ENCODE measurements at places on chromosomes 4 and X.
A peak's percentile ranks its signal among the peaks of the same experiment; 100 is the strongest.

DNA sequence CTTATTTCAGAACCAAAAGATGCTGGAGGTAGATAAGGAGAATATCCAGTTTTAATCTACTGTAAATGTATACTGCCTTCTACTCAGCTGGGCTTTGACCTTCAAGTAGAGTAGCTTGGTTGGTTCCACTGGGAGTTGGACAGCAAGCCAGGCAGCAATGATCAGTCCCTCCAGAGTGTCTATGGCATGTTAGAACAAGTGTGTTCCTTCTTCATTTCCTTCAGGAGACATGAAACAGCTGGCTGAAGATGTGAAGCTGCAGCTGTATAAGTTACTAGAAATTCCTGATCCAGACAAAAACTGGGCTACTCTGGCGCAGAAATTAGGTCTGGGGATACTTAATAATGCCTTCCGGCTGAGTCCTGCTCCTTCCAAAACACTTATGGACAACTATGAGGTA is 111.1 kb downstream of the NFKB1 start:
- DNase-seq = no peak

DNA sequence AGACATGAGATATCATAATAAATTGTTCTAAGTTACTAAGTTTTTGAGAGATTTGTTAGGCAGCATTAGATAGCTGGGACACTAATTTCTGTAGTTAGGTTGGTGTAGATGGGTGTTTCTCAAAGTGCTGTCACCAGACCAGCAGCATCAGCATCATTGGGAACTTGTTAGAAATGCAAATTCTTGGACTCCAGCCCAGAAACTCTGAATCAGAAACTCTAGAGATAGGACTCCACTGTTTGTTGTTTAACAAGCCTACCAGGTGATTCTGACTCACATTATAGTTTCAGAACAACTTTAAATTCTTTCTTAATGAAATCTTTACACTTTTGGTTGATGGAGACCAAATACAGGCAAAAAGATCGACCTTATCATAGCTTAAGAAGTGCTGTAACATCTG is 173.7 kb downstream of the PABPC4L start:
- DNase-seq = no peak

- no peak for DNase-seq
Measured at GRCh38 chrX:19627081-19627480, 111.8 kb upstream of the MAP3K15 start.

- DNase-seq = peak; percentile 5
Measured at GRCh38 chr4:48268956-48269860, at the start of gene TEC. Gene TEC (minus strand): TSS chr4:48269838. CDS start chr4:48228614, 41,224 bp downstream.

- no peak for DNase-seq
Measured at GRCh38 chr4:24816797-24817196, 21.4 kb downstream of the SOD3 start.

GRCh38 chr4:141302924-141303323 is 82.2 kb downstream of the ZNF330 start:
- no peak for DNase-seq

DNA sequence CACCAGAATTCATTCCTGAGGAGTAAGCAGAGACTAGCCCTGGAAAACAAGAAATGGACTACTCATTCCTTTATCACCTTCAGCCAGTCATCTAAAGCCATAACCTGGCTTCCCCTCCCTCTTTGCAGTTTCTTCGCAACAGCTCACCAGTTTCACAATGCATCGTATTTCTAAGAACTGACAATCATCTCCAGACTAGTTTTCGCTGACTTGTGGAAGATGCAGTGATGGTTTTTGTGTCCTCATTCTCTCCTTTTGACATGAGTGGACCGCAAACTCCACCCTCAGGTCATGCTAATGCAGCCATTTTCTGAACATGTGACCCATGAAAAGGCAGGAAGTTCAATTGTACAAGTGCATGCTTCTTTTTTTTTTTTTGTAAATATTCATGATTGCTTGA is 1203.5 kb downstream of the PCDH7 start:
- no peak for DNase-seq

- DNase-seq = no peak
Measured at GRCh38 chr4:110154582-110154981, 43.8 kb downstream of the ELOVL6 start.

DNA sequence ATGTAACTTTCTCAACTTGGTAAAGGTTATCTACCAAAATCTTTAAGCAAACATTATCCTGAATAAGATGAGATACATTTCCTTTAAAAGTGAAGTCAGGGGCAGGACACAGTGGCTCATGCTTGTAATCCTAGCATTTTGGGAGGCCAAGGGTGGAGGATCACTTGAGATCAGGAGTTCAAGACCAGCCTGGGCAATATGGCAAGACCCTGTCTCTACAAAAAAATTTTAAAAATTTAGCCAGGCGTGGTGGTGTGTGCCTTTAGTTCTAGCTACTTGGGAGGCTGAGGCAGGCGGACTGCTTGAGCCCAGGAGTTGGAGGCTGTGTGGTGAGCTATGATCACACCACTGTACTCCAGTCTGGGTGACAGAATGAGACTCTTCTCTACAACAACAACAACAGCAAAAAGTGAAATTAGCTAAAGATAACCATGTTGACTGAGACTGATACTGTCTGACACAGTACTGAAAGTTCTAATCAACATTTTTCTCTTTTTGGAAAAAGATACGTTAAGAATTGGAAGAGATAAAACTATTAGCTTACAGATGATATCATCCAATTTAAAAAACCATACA is 4.9 kb downstream of the DCAF16 start:
- no peak for DNase-seq

DNA sequence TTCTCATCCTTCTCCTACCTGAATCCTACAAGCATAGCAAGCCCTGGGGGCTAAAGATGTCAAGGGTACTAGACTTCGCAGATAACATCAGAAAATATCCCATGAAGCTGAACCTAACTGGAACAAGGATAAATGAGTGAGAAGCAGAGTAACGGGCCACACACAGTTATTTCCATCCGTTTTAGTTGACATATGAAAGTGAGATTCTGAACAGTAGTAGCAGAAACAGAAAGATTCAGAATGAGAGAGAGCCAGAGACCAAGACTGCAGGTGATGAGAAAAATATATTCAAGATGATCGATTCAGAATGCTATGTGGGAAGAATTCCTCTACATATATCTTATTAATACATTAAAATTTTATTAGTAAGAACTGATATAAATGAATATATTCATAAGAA is 165.1 kb downstream of the TSPAN5 start:
- DNase-seq = no peak

DNA sequence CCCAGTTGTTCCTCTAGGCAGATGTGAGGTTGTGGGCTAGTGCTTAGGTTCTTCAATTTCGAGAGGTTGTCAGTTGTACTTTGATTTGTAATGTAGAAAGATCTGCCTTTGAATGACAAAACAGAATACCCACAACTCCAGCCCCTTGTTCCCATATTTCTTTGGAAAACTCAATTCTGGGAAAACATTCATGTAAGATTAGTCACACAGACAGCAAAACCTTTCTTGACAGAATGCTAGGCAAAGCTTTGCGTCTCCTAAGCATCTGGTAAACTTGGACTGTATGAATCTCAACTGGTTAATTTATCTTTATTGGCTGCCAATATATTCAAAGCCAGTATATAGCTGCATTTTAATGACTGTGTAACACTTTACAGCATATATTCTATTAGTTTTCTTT is 34.9 kb downstream of the NOCT start:
- DNase-seq = no peak

- no peak for DNase-seq
Measured at GRCh38 chrX:42946544-42947194, 168.7 kb upstream of the PPP1R2C start.

DNA sequence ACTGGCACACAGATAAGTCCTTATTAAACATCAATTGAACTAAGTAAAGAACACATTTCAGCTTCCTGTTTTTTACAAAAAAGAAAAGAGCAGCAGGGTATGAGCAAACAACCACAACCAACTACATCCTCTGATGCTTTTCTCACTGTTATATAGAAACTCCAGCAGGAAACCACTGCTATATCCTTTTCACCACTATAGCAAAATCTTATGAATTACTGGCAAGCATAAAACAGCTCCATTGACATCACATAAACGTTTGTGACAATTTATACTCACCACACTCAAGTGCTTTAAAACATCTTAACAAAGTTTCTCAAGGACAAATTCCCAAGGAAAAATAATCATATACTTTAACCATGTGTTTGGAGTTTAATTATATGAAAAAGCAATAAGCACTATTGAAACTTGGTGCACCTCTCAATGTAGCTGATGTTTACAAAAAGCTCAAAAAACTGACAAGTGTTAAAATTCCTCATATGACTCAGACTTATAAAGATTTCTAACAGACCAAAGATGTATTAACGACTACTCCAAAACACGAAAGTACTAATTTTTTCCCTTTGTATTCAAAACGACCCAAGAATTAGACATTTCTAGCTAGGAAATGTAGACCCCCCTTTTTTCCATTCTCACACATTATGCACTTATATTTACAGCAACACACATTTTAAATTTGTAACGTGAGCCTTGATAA is 12.9 kb downstream of the GPRIN3 start:
- no peak for DNase-seq

GRCh38 chrX:119604766-119605463 is 1.3 kb downstream of the NKRF start:
- no peak for DNase-seq

GRCh38 chr4:38860788-38861424 is 4.3 kb upstream of the TLR6 start:
- peak; percentile 49 for DNase-seq

- DNase-seq = no peak
Measured at GRCh38 chrX:34657726-34658070, 613 bp upstream of the TMEM47 start.

DNA sequence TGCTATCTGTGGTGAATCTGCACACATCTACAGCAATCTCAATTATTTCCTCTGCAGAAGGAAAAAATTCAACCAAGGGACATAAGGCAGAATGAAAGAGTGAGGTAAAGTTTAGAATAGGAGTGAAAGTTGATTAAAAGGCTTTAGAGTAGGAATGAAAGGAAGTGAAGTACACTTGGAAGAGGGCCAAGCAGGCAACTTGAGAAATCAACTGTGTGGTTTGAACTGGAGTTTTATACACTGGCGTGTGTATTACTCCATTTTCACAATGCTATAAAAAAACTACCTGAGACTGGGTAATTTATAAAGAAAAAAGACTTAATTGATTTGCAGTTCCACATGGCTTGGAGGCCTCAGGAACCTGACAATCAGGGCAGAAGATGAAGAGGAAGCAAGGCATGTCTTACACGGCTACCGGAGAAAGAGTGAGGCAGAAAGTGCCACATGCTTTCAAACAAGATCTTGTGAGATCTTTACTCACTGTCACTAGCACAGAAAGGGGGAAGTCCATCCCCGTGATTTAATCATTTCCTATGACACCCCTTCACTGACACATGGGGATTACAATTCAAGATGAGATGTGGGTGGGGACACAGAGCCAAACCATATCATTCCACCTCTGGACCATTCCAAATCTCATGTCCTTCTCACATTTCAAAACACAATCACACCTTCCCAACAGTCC is 234.8 kb downstream of the IL15 start:
- DNase-seq = no peak

DNA sequence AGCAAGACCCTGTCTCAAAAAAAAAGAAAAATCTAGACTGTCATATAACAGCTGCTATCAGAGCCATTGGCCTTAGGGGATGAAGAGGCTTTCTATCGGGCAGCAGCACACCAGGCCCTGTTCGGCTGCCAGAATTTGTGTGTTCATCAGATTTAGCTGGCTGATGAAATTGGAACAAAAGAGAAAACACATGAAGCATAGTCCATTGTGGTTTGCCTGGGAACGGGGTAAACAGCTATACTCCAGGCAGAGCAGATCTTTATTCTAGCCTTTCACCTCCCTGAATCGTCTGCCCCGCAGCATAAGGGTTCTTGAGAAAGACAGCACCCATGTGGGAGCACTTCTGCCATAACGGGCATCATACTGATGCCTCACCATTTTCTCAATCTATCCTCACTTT is 11.6 kb downstream of the TKTL1 start:
- DNase-seq = no peak

- DNase-seq = no peak
Measured at GRCh38 chr4:47075919-47076318, 44.6 kb downstream of the GABRB1 start.

DNA sequence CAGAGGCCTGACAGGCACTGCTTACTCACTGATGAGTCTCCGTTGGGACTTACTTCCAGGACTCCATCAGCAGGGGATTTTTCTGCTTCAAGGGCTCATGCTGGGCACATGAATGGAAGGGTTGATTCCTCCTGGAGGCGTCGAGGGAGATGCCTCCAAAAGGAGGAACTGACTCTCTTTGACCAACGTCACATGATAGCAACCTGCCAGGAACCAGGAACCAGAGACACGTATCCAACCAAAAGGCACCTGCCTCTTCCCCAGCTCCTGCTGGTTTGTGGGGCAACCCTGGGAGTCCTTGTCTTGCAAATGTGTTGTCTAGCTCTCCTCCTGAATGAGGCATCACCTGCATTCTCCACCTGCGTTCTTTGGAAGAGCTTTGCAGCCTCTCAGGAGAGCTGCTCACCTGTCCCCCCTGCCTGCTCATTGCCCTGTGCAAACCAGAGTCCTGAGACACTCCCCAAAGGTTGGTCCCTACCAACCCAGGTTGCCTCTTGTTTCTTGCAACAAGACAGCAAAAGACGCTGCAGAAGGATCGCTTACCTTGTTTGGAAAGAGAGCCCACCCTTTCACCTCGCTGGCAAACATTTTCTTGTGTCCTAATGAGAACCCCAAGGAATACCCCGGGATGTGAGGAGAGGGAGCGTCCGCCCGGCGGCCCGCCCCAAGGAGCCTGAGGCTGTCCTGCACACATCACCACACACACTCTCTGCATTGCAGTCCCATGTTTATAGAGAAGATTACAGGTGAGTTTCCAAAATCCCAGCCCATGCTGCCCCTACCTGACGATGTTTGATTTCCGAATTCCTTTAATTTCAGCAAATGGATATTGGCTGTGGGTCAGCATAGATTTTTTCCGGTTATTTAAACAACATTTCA is 30.5 kb upstream of the SHOX start:
- DNase-seq = no peak

- DNase-seq = no peak
Measured at GRCh38 chr4:41134581-41134980, 79.8 kb downstream of the APBB2 start.

- DNase-seq = no peak
Measured at GRCh38 chr4:6724421-6725111, 8.6 kb downstream of the BLOC1S4 start.

GRCh38 chr4:3041192-3042142 is 32.9 kb downstream of the HTT-AS start:
- peak; percentile 20 for DNase-seq

DNA sequence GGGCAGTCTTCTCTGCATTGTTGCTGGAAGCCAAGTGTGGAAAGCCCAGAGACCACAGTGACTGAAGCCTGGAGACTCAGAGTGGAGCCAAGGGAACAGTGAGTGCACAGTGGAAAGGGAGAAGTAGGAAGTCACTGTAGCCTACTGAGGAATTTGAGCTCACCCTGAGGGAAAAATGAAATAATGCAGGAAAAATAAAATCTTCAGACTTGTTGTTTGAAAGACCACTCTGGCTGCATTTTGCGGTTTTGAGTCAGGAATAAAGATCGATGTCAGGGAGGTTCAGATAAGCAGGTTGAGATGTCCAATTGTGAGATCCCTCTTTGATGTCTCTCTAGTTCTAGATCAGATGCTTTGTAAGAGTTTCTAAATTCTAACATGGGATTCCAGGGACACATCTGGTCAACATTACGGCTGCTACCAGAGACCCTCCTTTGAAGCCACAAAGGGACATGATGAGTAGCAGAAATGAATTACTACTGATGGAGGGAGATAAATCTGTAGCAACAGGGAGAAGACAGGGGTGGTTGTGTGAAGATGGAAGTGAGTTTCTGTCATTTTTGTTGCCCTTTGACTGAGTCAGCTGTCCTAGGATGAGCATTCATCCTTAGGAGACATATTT is 8.4 kb downstream of the ADH4 start:
- DNase-seq = no peak

- DNase-seq = no peak
Measured at GRCh38 chr4:76233083-76233482, 18.4 kb upstream of the FAM47E start.

Data from stimulated activated CD4-positive, alpha-beta T cell treated with anti-CD3 and anti-CD28 coated beads, Interleukin-15, amount 100 ng/mL, for 48 hours (primary cell).